Mononuclear cell (primary cell): ENCODE measurements at places on chromosomes 13 and 19. TPM values are rescaled to one million over a fixed set of nuclear protein-coding genes. Genes with fewer than 3 reads are reported as not detected.

FBN3 gene
- total RNA-seq, result not detected

SYDE1 gene
- total RNA-seq, result not detected

TPTE2 gene
- not detected for total RNA-seq

MAP4K1 gene
- total RNA-seq, result 29.1 TPM

ZNF93 gene
- 15.0 TPM for total RNA-seq

SYCN gene
- total RNA-seq, result not detected

SLC6A16 gene
- total RNA-seq, result 0.73 TPM

KLK1 gene
- total RNA-seq, result not detected

MISP3 gene
- 1.7 TPM for total RNA-seq

CD37 gene
- 229 TPM for total RNA-seq

NOVA2 gene
- total RNA-seq, result under 0.01 TPM

APBA3 gene
- 47.6 TPM for total RNA-seq

IZUMO4 gene
- 2.9 TPM for total RNA-seq

SULT2B1 gene
- not detected for total RNA-seq

SYNGR4 gene
- total RNA-seq, result not detected

CAB39L gene
- total RNA-seq, result 3.4 TPM

LGI4 gene
- total RNA-seq, result 0.31 TPM

ZNF443 gene
- 2.3 TPM for total RNA-seq

CFAP97D2 gene
- total RNA-seq, result 0.94 TPM

MRPS31 gene
- total RNA-seq, result 9.6 TPM

RGCC gene
- total RNA-seq, result 68.3 TPM

WDR87 gene
- under 0.01 TPM for total RNA-seq

CRB3 gene
- 4.0 TPM for total RNA-seq

KIR3DL1 gene
- 1.6 TPM for total RNA-seq

MISP gene
- total RNA-seq, result not detected

NUMBL gene
- 3.1 TPM for total RNA-seq

TNNI3 gene
- not detected for total RNA-seq

CDX2 gene
- total RNA-seq, result not detected

NCAN gene
- not detected for total RNA-seq

FPR2 gene
- 7.5 TPM for total RNA-seq

NANOS3 gene
- not detected for total RNA-seq

YJEFN3 gene
- 0.10 TPM for total RNA-seq

FREM2 gene
- total RNA-seq, result not detected

HIF3A gene
- not detected for total RNA-seq

C1QTNF9 gene
- not detected for total RNA-seq

KLK12 gene
- not detected for total RNA-seq

KASH5 gene
- total RNA-seq, result not detected
